ENCODE measurements at places on chromosomes 16 and 17.

DNA sequence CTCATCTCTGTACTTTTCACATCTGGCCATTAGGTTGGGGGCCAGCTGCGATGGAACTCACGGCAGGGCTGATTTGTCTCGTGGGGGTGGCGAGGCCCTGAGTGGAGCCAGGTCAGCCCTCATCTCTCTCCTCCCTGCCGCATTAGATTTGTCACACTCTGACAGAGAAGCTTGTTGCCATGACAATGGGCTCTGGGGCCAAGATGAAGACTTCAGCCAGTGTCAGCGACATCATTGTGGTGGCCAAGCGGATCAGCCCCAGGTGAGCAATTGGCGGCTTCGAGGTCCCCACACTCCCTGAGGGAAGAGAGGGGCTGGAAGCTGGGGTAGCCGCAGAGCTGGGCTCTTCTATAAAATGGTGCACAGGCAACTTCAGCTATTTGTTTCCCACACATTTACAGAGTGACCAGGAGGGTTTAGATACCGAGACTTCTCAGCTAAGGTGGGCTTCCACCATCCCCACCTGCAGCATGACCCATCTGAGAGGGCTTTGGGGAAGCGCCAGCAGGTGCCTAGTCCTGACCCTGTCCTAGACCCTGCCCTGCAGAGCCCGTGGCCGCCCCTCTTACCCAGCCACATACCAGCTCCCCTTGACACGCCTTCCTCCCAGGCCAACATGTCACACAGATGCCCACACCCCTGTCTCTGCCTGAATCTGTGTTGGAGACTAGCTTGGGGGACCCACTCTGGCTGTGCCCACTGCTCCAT, 8.4 kb downstream of the TMEM98 start:
- DNase-seq: no peak
- H3K27ac ChIP-seq: no peak overlapping the region
- H3K36me3 ChIP-seq: no peaks in the 10 kb centered on the region

DNA sequence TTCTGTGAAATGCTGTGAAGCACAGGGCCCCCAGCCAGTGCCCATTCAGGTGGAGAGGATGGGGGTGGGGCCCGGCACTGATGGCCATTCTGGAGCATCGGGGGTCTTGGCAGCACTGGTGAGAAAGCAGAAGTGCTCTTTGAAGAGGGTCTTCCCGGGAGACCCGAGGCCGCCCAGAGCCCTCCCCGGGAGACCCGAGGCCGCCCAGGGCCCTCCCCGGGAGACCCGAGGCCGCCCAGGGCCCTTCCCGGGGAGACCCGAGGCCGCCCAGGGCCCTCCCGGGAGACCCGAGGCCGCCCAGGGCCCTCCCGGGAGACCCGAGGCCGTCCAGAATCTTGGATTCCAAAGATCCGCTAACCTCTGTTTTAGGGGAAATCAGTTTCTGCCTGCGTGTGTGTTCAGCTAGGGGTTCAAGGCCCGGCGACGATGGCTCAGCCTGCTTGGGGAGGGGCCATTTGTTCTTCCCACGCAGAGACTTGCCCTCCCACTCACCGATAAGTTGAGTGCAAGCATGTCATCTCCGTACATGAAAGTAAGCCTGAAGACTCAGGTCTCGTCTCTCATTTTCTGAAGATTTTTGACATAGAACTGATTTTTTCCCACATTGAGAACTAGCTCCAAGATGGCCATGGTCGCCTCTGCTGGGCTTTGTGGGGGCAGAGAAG, 35.2 kb upstream of the CAPN15 start:
- H3K27me3 ChIP-seq: no peaks in the 10 kb centered on the region
- H3K36me3 ChIP-seq: peaks cover 32% of the 10 kb centered on the region
- no peak overlapping the region for H3K27ac ChIP-seq
- no peak overlapping the region for H3K4me3 ChIP-seq
- DNase-seq: no peak

- peaks cover 89% of the 10 kb centered on the region for H3K4me1 ChIP-seq
- no peak overlapping the region for H3K27ac ChIP-seq
- DNase-seq: no peak
- H3K36me3 ChIP-seq: peaks cover 27% of the 10 kb centered on the region
These were observed 136.0 kb downstream of the ANKRD11 start for GRCh38 chr16:89354325-89354724.

DNA sequence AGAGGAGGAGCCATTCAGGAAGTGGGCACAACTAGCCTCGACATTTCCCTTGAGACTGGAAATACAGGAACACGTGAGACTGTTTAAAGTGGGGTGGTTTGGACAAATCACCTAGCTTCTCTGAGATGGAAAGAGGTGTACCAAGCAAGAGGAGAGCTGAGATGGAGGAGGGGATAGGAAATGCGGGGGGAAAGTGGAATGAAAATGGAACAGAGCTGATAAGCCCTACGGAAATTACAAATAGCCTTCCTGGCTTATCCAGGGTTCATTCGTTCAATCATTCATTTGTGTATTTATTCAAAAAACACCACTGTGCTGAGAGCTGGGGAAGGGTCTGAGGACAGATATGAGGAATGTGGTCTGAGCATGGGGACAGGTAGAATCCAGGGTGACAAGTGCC, 64.1 kb downstream of the ASIC2 start:
- H3K4me3 ChIP-seq: no peak overlapping the region
- no peak overlapping the region for H3K27ac ChIP-seq
- H3K4me1 ChIP-seq: no peaks in the 10 kb centered on the region
- no peaks in the 10 kb centered on the region for H3K27me3 ChIP-seq
- no peaks in the 10 kb centered on the region for H3K36me3 ChIP-seq

DNA sequence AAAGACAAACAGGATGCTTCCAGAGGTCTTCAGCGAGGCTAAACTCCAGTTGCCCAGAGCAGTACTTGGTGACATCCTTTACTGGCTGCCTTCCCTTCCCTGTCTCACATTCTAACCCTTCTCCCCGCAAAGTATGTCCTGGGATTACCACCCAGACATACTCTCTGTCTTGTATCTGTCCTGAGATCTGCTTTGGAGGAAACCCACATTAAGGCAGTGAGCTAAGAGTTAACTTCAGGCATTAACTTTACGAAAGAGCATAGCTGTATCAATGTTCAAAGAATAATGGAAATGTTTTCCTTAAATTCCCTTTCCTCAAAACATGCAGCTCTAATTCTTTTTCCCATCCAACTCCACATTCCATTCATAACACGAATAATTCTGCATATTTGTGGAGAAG, 385.2 kb downstream of the NPIPA8 start:
- no peak overlapping the region for H3K27ac ChIP-seq
- no peak overlapping the region for H3K4me3 ChIP-seq
- H3K36me3 ChIP-seq: no peaks in the 10 kb centered on the region
- no peaks in the 10 kb centered on the region for H3K4me1 ChIP-seq
- peaks cover 12% of the 10 kb centered on the region for H3K27me3 ChIP-seq
- DNase-seq: no peak

DNA sequence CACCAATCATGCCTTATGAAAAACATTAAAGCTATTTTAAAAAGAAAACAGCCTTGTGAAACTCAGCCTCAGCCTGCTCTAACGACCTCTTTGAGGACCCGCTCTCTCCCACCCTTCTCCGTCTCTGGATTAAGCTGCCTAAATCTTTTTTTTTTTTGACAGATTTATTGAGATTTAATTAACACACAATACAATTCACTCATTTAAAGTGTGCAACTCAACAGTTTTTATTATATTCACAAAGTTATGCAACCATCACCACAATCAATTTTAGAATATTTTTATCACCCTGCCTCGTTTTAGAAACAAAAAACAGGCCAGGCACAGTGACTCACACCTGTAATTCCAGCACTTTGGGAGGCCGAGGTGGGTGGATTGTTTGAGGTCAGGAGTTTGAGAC, 8.4 kb downstream of the CDR2L start:
- no peaks in the 10 kb centered on the region for H3K27me3 ChIP-seq
- H3K36me3 ChIP-seq: no peaks in the 10 kb centered on the region
- H3K27ac ChIP-seq: no peak overlapping the region

- peaks cover 73% of the 10 kb centered on the region for H3K36me3 ChIP-seq
- DNase-seq: no peak
These were observed 13.6 kb downstream of the UBN1 start for GRCh38 chr16:4860727-4861342.

DNA sequence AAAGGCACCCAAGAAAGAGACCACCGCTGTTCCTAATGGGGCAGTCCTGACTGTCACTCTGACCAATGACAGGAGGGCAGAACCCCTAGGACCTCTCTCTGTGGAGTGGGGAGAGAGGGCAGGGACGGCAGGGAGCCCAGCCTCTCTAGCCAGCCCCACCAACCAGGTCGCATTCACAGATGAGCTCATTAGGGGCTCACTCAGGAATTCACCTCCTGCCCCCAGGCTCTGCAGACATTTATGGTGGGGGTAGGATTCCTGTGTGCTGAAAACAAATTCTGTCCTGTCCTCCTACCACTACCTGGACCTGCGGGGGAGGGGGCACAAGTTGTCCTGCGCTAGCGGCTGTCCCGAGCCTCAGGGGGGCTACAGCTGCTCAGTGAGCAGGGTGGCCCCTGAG, 27.7 kb upstream of the GPRC5C start:
- no peaks in the 10 kb centered on the region for H3K27me3 ChIP-seq
- DNase-seq: no peak
- H3K4me1 ChIP-seq: no peaks in the 10 kb centered on the region
- H3K27ac ChIP-seq: no peak overlapping the region

- no peak overlapping the region for H3K27ac ChIP-seq
- no peak overlapping the region for H3K4me3 ChIP-seq
These were observed 75.8 kb downstream of the MRC2 start for GRCh38 chr17:62703261-62703775.

GRCh38 chr17:8062807-8063483, 24.1 kb downstream of the ALOX15B start:
- no peak for DNase-seq
- H3K27me3 ChIP-seq: peaks cover 20% of the 10 kb centered on the region

DNA sequence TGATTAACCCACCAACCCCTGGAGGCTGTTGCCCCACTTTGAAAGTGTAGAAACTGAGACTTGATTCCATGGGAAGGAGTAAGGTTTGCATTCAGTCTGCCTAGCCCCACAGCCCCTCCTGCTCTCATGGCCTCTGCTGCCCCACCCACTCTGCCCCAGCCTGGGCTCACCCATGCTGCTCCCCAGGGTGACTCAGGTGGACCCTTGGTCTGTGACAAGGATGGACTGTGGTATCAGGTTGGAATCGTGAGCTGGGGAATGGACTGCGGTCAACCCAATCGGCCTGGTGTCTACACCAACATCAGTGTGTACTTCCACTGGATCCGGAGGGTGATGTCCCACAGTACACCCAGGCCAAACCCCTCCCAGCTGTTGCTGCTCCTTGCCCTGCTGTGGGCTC, 6.5 kb downstream of the PRSS41 start:
- no peaks in the 10 kb centered on the region for H3K4me1 ChIP-seq
- no peaks in the 10 kb centered on the region for H3K36me3 ChIP-seq
- no peak overlapping the region for H3K27ac ChIP-seq
- H3K27me3 ChIP-seq: peaks cover 6% of the 10 kb centered on the region

DNA sequence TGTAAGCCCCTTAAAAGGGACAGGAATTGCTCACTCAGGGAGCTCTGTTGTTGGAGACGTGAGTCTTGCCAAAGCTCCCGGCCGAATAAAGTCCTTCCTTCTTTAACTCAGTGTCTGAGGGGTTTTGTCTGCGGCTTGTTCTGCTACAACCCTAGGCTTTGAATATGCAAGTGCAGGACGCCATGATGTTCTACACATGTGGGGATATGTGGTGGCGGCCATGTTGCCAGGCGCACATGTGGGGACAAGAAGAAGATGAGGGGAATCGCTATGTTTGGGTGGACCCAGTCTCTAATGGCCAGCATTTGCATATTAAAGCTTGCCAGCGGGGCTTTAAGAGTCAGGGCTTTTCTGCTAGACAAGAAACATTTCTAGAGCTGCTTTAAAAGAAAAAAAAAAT, 96.8 kb upstream of the CA10 start:
- H3K4me3 ChIP-seq: no peak overlapping the region
- H3K36me3 ChIP-seq: no peaks in the 10 kb centered on the region
- no peaks in the 10 kb centered on the region for H3K27me3 ChIP-seq
- no peaks in the 10 kb centered on the region for H3K4me1 ChIP-seq

- no peak overlapping the region for H3K27ac ChIP-seq
- no peak overlapping the region for H3K4me3 ChIP-seq
- no peaks in the 10 kb centered on the region for H3K27me3 ChIP-seq
- DNase-seq: no peak
- H3K4me1 ChIP-seq: peaks cover 68% of the 10 kb centered on the region
These were observed 46.5 kb upstream of the GSE1 start for GRCh38 chr16:85566561-85567100.

DNA sequence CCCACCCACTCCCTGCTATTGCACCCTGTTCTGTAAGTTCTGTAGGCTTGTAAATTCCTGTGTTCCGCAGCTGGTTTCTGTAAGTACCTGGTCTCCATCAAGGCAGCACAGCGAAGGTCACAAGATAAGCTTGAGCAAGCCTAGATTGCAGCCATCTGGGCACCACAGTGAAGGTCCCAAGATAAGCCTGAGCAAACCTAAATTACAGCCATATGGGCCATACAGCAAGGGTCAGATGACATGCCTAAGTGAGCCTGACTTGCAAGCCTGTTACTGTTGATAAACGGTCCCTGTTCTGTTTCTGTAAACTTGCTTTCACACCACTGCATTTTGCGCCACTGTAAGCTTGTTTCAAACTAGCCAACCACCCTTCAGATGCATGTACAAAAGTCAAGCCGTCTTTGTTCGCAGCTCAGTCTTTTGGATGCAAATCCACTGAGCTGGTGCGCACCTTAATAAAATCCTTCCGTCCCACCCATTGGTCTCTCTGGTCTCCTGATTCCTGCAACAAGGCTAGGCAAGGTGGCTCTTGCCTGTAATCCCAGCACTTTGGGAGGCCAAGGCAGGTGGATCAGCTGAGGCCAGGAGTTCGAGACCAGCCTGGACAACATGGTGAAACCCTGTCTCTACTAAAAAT, 42.6 kb upstream of the ATF7IP2 start:
- H3K4me1 ChIP-seq: peaks cover 3% of the 10 kb centered on the region
- H3K27me3 ChIP-seq: no peaks in the 10 kb centered on the region
- no peak overlapping the region for H3K27ac ChIP-seq
- no peaks in the 10 kb centered on the region for H3K36me3 ChIP-seq
- DNase-seq: no peak

- peaks cover 5% of the 10 kb centered on the region for H3K4me1 ChIP-seq
- no peaks in the 10 kb centered on the region for H3K36me3 ChIP-seq
- H3K27me3 ChIP-seq: no peaks in the 10 kb centered on the region
- no peak overlapping the region for H3K27ac ChIP-seq
- H3K4me3 ChIP-seq: no peak overlapping the region
- no peak for DNase-seq
These were observed 147.0 kb downstream of the HS3ST4 start for GRCh38 chr16:25838724-25839186.

DNA sequence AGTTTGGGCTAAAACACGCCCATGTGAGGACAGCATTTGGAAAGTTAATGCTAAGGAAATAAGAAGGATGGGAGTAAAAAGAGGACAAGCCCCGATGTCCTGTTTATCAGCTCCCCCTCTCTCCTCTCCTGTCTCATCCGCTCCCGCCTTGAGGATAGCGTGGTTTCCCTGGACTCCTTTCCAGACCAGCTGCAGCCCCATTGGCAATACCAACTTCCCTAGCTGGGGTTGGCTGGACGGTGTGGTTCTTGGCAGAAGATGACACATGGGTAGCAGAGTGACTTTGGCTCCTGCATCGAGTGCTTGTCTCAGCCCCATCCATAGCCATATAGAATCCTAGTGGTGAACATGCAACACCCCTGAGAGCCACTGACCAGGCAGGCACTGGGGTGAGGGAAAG, 185.9 kb downstream of the CCDC182 start:
- H3K27ac ChIP-seq: no peak overlapping the region
- no peaks in the 10 kb centered on the region for H3K4me1 ChIP-seq
- peaks cover 2% of the 10 kb centered on the region for H3K36me3 ChIP-seq
- no peak overlapping the region for H3K4me3 ChIP-seq

- no peak overlapping the region for H3K27ac ChIP-seq
- H3K4me3 ChIP-seq: no peak overlapping the region
- H3K4me1 ChIP-seq: peaks cover 9% of the 10 kb centered on the region
These were observed 664.5 kb downstream of the WWOX start for GRCh38 chr16:78763821-78764440.

Measured in CD4-positive, alpha-beta T cell (primary cell).